Stimulated activated memory B cell treated with anti-CD40 and anti-IgM and Interleukin-4, amounts not matched to agents 10 μg/mL and 1 μg/mL and 100 μg/mL, for 72 hours (primary cell): ENCODE measurements at places on chromosomes 3 and 15.

- ATAC-seq, result no peak
Observed at GRCh38 chr3:123749711-123750110, 134.4 kb downstream of the MYLK start.

GRCh38 chr3:51934991-51935885 lies 6.5 kb downstream of the RRP9 start:
- no peak for ATAC-seq

- no peak for ATAC-seq
Observed at GRCh38 chr3:13876451-13877100, 3.3 kb downstream of the WNT7A start.

DNA sequence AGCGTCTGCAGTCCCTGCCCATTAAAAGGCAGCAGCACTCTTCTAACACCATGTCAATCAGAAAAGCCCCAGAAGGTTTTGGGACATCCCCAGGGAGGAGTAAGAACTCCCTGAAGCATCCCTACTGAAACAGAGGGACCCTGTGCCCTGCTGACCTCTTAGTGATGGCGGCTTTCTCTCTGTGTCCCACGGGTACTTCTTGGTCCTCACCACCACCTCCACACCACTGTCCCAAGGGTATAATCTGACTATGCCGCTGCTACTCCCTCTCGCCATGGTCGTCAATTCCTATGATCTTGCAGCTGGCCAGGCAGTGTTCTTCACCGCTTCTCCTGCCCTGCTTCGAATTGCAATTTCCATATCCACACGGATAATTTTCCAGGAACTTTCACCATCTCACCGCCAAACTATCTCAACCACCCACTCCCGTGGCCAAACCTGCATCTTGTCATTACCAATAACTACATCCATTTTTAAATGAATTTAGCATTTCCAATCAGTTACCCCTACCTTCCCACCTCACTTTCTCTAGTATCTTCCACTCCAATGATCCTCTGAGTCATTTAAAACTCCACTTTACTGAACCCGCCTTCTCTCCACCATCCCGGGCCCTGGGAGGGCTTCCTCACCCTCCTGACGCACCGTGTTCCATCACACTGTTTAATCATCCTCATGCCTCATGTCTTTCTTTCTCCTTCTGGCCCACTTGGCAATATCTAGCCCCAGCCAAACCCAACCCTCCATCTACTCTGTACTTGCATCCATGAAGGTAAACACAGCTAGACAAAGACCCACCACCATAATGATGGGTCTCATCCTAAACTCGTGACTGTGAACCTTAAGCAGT lies 23.7 kb downstream of the PRR23E start:
- peak; percentile 65 for ATAC-seq

GRCh38 chr15:44282101-44282500 lies 6.4 kb upstream of the GOLM2 start:
- no peak for ATAC-seq

DNA sequence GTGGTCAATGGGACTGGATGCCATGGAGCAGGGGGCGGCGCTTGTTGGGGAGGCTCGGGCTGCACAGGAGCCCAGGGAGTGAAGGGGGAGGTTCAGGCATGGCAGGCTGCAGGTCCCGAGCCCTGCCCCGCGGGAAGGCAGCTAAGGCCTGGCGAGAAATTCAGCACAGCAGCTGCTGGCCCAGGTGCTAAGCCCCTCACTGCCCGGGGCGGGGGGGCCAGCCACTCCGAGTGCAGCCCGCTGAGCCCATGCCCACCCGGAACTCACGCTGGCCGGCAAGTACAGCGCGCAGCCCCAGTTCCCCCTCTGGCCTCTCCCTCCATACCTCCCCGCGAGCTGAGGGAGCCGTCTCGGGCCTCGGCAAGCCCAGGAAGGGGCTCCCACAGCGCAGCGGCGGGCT lies 11.3 kb downstream of the KLHDC8B start:
- no peak for ATAC-seq

DNA sequence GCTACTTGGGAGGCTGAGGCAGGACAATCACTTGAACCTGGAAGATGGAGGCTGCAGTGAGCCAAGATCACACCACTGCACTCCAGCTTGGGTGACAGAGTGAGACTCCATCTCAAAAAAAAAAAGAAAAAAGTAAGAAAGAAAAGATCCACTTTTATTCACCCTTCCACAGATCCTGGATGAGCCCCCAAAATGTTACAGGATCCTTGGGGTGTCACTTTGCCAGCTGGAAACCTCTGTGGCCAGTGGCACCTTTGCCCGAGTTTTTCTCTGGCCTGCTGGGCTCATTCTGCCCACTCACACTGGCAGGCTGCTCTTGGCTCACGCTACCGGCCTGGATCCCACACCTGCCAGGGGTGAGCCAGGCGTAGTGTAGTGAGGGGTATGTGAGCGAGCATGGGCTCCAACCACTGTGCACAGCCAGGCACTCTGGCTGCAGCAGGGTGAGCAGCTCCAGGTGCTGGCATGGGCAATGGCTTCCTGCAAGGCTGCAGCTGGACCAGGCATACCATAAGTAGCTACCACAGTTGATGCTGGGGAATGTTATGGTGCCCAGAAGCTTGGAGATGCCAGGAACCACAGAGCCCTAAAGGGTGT lies 57.8 kb upstream of the C15orf39 start:
- ATAC-seq, result no peak

- ATAC-seq, result no peak
Observed at GRCh38 chr15:58736018-58736643, 13.4 kb downstream of the ADAM10 start.

DNA sequence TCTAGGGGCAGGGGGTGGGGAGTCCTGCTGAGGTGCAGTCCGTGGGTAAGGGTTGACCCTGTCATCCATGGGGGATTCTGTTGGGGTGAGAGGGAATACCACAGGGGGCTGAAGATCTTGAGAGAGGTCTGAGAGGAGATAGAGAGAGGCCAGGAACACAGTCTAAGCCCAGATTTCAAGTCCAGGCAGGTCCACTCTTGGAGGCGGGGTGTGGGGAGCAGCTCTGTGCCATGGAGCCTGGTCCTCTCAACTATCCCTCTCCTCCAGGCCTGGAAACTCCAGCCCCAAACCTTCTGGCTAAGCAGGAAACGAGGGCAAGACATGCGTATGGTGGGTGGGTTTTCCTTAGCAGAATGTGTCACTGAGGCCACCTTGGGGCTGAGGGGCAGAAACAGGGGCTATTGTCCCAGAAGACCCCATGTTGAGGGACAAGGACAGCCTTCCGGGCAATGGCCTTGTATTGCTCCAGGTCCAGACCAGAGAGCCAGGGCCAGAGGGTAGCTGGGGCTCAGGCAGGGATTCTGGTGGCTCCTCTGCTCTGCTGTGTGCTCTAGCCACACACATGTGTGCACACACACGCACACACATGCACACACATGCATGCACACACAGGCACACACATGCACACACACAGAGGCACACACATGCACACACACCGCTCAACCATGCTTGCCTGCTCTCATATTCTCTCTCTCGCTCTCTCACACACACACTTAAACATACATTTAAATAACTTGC lies 48.6 kb upstream of the MAGEF1 start:
- no peak for ATAC-seq

DNA sequence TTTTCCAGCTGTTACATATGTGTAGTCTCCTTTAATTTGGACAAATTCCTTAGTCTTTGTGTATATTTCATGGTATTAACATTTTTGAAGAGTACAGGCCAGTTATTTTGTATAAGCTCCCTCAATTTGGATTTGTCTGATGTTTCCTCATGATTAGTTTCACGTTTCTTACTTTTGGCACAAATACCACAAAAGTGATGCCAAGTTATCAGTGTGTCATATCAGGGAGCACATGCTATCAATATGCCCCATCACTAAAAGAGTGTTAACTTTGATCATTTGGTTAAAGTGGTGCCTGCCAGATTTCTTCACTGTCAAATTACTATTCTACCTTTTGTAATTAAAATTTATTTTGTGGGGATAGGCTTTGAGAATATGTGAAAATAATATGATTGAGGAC lies 14.6 kb downstream of the PCNP start:
- ATAC-seq, result no peak

- ATAC-seq, result no peak
Observed at GRCh38 chr3:146375219-146375618, 94.1 kb downstream of the PLSCR2 start.

DNA sequence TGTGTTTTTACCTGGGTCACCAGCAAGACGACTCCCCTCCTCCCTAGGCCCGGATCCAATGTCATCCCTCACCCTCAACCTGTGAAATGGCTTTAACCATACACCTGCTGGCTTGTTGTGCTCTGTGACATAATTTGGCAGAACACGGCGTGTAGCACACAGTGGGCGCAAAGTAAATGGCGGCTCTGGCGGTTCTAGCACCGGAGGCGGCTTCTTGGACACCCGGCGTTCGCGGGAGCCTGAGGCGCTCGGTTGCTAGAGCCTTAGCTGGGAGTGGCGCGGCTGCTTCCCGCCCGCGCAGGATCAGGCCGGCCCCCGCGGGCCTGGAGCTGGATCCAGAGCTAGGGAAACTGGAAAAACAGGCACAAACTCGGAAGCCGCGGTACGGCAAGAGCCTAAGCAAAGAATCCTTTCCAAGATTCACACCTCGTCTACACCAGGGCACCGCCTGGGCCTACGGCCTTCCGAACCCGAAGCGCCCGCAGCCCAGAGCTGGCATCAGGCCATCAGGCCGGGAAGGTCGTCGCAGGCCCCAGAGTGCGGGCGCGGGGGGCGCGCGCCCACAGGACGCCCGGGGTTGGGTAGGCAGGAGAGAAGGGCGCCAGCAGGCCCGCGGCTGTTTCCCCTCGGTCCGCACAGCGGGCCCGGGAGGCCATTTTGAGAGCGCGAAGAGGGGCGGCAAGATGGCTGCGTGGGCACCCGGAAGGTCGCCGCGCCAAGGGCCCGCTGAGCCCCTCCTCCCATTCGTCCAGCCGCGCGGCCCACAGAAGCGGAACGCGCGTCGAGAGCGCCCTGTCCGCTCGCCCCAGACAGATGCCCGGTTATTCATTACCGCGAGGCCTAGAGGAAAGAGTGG lies 43.9 kb upstream of the POLG start:
- ATAC-seq, result no peak

DNA sequence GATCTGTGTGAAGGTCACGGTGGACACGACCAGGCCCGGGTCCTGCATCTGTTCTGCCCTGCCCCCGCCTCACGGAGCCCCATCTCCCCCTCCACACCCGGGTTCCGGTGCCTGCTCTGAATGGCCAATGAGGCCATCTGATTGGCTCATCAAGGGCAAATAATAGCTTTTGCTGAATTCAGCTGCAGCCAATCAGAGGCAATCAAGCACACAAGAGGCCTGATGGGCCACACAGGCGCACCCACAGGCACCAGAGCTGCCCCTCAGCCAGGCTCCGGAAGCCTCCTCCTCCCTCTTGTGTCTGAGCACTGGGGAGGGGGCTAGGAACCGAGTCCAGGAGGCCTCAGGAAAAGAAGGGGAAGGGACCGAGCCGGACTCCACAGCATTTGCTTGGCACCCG lies 49.5 kb downstream of the CACNA2D2 start:
- no peak for ATAC-seq

- ATAC-seq, result no peak
Observed at GRCh38 chr15:41939986-41940385, 32.4 kb downstream of the EHD4 start.

DNA sequence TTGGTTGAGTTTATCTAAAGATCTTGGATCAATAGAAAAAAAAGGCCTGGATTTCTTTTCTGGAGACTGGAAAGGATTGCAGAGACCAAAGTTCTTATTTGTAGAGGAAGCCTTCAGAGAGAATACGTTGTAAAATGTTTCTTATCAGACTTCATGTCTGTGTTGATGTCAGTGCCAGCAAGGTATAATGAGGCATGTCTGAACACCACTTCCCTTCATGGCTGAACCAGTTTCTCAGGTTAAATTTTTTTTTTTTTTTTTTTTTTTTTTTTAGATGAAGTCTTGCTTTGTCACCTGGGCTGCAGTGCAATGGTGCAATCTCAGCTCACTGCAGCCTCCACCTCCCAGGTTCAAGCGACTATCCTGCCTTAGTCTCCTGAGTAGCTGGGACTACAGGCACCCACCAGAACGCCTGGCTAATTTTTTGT lies 17.8 kb upstream of the ZNF774 start:
- ATAC-seq, result no peak
